ENCODE measurements at places on chromosomes 7 and 10.

GRCh38 chr7:151900986-151901621 is 24.2 kb upstream of the PRKAG2 start:
- DNase-seq, result no peak

DNA sequence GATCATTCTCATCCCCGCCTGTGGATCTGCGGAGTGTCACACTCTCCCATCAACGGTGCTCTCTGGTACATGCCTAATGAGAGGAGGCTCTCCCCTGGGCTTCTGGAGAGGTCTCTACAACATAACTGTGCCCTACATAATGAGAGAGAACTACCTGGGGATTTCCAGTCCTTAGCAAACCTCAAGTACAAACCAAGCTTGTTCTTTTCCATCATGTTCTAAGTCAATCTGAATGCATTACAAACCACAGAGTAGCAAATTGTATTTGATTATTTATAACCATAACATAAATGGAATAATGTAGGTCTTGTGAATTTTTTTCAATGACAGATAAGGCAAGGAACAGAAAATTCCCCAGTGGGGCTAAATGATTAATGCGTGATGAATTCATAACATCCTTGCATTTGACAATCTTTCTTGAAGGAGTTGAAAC is 412.4 kb upstream of the NRP1 start:
- no peak for DNase-seq

- no peak for DNase-seq
Measured at GRCh38 chr7:1947586-1948217, 277.6 kb downstream of the ELFN1 start.

DNA sequence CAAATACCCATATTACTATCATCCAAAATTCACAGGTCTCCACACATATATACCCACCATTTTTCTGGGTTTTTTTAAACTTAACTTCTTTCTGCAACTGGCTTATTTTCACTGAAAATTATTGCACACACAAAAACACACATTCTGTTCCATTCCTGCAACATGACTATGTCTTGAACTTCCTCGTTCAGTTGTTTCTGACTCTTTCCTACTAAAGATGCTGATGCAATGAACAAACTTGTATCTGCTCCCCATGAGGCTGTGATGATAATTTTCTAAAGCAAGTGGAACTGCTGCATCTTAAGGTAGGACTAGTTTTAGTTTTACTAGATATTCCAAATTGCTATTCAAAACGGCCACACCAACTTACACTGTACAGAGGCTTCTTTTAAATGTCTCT is 77.7 kb downstream of the OSBPL3 start:
- DNase-seq, result no peak

- no peak for DNase-seq
Measured at GRCh38 chr7:27699751-27700150, 37.1 kb upstream of the HIBADH start.

DNA sequence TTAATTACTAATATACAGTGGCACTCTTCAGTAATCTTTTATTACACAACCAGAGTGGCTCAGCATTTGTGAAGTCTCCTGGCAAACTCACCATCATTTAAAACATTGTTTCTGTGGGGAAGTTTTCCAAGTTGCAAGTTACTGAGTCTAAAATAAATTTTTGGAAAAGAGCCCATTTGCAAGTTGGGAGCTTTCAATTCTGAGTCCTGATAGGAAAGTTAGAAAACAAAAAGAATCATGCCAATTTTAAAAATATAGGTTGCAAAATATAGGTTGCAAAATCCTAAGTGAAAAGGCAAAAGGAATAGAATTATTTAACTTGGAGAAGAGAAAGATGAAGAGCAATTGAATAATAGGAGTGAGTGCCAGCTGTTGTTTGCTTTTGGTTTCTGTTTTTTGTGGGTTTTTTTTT is 378.8 kb upstream of the C7orf33 start:
- no peak for DNase-seq

- DNase-seq, result no peak
Measured at GRCh38 chr7:128697302-128697905, 25.3 kb downstream of the GARIN1A start.

- DNase-seq, result no peak
Measured at GRCh38 chr10:96794836-96795733, 37.0 kb upstream of the LCOR start.

DNA sequence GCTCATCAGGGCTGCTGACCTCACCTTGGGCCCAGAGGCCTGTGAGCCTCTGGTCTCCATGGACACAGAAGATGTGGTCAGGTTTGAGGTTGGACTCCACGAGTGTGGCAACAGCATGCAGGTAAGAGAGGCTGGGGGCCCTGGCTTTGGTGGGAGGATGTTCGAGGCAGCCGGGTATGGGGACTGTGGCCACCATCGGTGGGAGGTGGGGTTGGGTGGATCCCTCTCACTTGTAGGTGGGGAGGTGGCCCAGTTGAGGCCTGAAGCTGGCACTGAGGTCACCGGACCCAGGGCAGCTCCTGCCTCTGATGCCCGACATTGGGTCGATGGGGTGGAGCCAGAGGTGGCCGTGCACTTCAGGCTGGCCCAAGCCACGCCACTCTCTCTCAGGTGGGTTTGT is 406 bp downstream of the ZP3 start:
- DNase-seq, result no peak

DNA sequence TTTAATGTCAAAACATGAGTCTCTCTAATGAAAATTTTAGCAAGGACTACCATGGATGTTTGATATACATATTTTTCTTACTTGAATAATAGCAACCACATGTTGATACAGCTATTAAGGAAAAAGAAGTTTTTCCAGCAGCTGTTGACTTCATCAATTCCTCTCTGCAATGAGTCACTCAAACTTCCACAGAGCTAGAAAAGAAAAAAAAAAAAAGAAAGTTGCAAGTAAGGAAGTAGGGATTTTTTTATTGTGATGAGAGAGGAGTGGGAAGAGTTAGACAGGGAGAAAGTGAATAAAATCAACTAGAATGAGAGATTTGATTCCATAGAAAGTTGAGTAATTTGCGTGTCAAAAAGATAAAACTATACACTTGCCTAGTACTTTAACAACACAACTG is 46.2 kb downstream of the CAV1 start:
- DNase-seq, result no peak

DNA sequence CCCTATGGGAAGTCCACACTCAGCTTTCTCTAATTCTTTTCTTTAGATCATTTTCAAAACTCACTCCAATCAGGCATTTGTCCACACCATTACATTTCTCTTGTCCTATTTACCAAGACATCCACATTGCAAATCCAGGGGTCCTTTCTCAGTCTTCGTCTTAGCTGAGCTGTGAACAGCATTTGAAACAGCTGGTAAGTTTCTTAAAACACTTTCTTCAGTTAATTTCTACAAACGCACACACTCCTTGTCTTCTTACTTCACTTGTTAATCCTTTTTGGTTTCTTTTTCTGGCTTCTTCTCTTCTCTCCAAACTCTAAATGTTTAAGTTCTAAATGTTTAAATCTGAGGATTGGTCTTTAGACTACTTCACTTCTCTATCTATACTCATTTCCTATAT is 769.3 kb downstream of the PHTF2 start:
- DNase-seq, result no peak

DNA sequence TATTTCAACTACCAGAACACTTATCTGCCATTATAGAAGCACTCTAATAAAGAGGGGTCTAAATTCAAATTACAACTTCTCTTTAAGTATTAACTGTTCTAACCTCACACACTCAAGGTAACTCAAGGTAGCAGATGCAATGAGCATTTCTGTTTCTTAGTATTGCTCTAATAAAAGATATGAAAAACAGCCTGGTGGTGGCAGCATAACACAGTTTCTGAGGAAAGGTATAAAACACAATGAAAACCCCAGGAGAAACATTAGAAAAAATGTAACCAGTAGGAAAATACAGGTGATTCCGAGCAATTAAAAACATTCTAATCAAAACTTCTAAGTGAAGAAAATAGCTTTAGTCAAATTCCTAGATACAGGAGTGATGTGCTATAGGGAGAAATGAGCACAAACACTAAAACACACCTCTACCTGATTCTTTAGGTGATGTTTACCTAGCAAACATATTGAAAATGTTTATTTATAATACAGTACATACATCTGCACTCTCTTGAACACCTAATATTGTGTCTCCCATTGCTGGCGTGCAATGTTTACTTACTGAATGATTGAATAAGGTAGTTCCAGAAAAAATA is 3.5 kb downstream of the MKRN1 start:
- DNase-seq, result peak; percentile 51

GRCh38 chr10:15563246-15563645 is 156.5 kb downstream of the ITGA8 start:
- DNase-seq, result no peak

GRCh38 chr7:44445986-44446671 is 44.3 kb downstream of the NUDCD3 start:
- DNase-seq, result no peak

GRCh38 chr7:138886501-138886917 is 88.5 kb upstream of the ATP6V0A4 start:
- DNase-seq, result peak; percentile 33

- DNase-seq, result peak; percentile 68
Measured at GRCh38 chr10:97412891-97413304, 11.8 kb upstream of the RRP12 start.

GRCh38 chr7:142709921-142710320 is 39.4 kb upstream of the PRSS1 start:
- no peak for DNase-seq

DNA sequence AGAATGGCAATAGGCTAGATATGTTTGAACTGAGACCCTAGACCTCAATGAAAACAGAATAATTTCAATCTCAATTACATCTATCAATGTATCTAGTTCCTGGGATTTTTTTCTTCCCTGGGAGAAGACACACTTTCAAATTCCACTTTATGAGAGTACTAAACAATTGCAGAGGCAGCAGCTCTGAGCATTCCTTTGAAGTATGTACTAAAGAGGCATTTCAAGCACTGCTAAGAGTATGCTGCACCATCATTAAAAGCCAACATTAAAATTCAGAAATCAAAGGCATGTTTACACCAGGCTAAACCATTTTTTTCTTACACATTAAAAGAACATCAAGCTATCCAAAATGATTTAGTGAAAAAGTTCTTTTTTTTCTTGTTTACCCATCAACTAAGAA is 297.9 kb upstream of the CACNA2D1 start:
- DNase-seq, result no peak

DNA sequence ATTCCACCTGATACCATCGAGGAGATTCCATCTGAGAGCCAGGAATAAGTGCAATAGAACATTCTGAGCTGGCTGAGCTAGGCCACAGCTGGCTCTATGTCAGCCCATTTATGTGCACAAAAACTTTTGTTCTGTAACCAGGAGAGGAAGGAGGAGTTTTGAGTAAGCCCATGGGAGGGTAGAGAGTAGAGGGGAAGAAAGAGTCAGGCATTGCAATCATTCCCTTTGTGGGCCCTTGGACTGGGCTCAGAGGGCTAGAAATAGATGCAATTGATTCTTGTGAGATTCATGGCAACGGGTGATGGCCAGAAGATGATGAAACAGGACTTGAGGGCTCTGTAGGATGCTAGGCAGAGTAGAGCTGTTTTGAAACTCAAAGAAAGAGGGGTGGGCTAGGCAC is 104.6 kb upstream of the KIF5B start:
- DNase-seq, result no peak

DNA sequence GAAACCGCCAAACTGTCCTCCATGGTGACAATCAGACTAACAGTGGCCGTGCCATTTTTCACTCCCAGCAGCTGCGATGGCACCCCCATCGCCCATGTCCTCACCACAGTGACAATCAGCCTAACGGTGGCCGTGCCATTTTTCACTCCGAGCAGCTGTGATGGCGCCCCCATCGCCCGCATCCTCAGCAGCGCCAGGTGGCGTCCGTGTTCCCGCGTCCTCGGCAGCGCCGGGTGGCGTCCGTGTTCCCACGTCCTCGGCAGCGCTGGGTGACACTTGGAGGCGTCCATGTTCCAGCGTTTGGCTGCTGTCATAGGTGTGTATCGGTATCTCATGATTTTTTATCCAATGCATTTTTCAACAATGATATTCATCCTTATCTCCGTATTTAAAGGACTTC is 267.3 kb downstream of the PTPRN2 start:
- no peak for DNase-seq

Measured in prostate gland (tissue), 2 donors.